Karpas-422 (cell line): ENCODE measurements at places on chromosomes 11 and 22. TPM values are rescaled to one million over a fixed set of nuclear protein-coding genes. Genes with fewer than 3 reads are reported as not detected.
A peak's percentile ranks its signal among the peaks of the same experiment; 100 is the strongest.

Gene ANO1
- total RNA-seq: not detected in 2 replicates

Gene VPREB1
- not detected in 2 replicates for total RNA-seq

Gene APOL3
- total RNA-seq: 0.60 and 1.7 TPM in 2 replicates

Gene GSTT2B
- total RNA-seq: not detected in 2 replicates

Gene TUB
- total RNA-seq: not detected in 2 replicates

Gene RRM1
- total RNA-seq: 69.0 and 80.7 TPM in 2 replicates

Gene DCDC1
- total RNA-seq: not detected in 2 replicates

Gene INPP5J
- 14.4 and 18.3 TPM in 2 replicates for total RNA-seq

Gene CNTN5
- not detected in 2 replicates for total RNA-seq

GRCh38 chr11:64340671-64341335 is 799 bp downstream of the CCDC88B start:
- peak overlapping the region; percentile 90 for H3K27ac ChIP-seq
- peaks cover 13% of the 10 kb centered on the region for H3K36me3 ChIP-seq
- H3K4me3 ChIP-seq: peak overlapping the region; percentile 79
- peak; percentile 93 for DNase-seq
- no peaks in the 10 kb centered on the region for H3K27me3 ChIP-seq
- peaks cover 47% of the 10 kb centered on the region for H3K4me1 ChIP-seq

- H3K36me3 ChIP-seq: no peaks in the 10 kb centered on the region
- H3K4me3 ChIP-seq: no peak overlapping the region
- H3K27me3 ChIP-seq: no peaks in the 10 kb centered on the region
Observed at GRCh38 chr11:75204685-75205563, 35.6 kb upstream of the TPBGL start.

GRCh38 chr11:100356035-100356434 is 331.1 kb upstream of the ARHGAP42 start:
- H3K27me3 ChIP-seq: no peaks in the 10 kb centered on the region
- no peak for DNase-seq
- no peaks in the 10 kb centered on the region for H3K36me3 ChIP-seq
- no peaks in the 10 kb centered on the region for H3K4me1 ChIP-seq

- no peaks in the 10 kb centered on the region for H3K4me1 ChIP-seq
- H3K27me3 ChIP-seq: no peaks in the 10 kb centered on the region
- no peak for DNase-seq
- H3K36me3 ChIP-seq: no peaks in the 10 kb centered on the region
- no peak within 1 kb of the TSS for H3K27ac ChIP-seq
Observed at GRCh38 chr11:17547051-17547577, at the start of gene OTOG. OTOG (plus strand) TSS chr11:17547259; CDS start chr11:17547373, 114 bp downstream.

- H3K27me3 ChIP-seq: no peaks in the 10 kb centered on the region
- H3K4me1 ChIP-seq: no peaks in the 10 kb centered on the region
- no peak overlapping the region for H3K4me3 ChIP-seq
- DNase-seq: no peak
- H3K36me3 ChIP-seq: no peaks in the 10 kb centered on the region
Observed at GRCh38 chr11:108887436-108888238, 222.8 kb downstream of the DDX10 start.

GRCh38 chr11:47377571-47378009 is 757 bp downstream of the SPI1 start:
- H3K27me3 ChIP-seq: no peaks in the 10 kb centered on the region
- peak overlapping the region; percentile 93 for H3K27ac ChIP-seq
- peaks cover 23% of the 10 kb centered on the region for H3K36me3 ChIP-seq
- no peak for DNase-seq

DNA sequence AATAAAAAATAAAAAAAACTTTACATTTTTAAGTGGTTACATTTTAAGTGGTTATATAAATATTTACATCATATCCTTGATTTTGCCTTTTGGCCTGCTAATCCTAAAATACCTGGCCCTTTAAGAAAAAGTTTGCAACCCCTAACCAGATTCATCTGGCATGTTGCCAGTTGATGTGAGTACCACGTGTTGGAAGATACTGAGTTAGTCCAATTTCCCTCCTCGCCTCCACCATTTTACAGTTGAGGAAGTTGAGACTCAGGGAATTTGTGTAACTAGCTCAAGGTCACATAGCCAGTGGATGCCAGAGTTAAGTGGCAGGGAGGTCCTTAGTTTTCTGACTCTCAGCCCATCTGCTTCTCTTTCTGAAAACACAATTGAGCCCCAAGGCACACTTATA is 5.1 kb downstream of the ELF5 start:
- DNase-seq: no peak
- no peak overlapping the region for H3K27ac ChIP-seq

GRCh38 chr22:50281957-50282356 is 11.8 kb upstream of the MAPK11 start:
- no peak overlapping the region for H3K4me3 ChIP-seq
- H3K36me3 ChIP-seq: no peaks in the 10 kb centered on the region
- no peaks in the 10 kb centered on the region for H3K4me1 ChIP-seq
- H3K27me3 ChIP-seq: no peaks in the 10 kb centered on the region

- H3K27ac ChIP-seq: no peak overlapping the region
- H3K36me3 ChIP-seq: no peaks in the 10 kb centered on the region
- H3K4me1 ChIP-seq: no peaks in the 10 kb centered on the region
- no peak overlapping the region for H3K4me3 ChIP-seq
Observed at GRCh38 chr22:44924710-44925109, 85.1 kb downstream of the PHF21B start.

DNA sequence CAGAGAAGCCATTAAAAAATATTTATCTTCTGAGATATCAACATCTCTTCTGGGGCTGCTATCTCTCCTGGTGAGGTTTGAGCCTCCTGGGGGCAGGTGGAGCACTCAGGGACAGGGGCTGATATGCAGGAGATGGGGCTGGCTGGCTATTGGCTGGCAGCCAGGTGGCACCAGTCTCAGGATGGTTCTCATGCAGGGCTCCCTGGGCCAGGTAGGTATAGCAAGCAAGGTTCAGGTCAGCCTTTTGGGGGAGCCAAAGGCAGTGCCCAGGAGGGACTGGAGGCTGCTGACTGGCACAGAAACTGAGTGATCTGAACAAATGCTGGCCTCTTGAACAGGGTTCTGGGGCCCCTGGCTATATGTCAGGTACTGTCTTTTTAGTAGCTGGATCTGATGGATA is 29.7 kb upstream of the EMSY start:
- H3K4me3 ChIP-seq: no peak overlapping the region
- no peaks in the 10 kb centered on the region for H3K4me1 ChIP-seq
- no peaks in the 10 kb centered on the region for H3K36me3 ChIP-seq
- H3K27me3 ChIP-seq: no peaks in the 10 kb centered on the region
- peak; percentile 54 for DNase-seq

GRCh38 chr22:23398701-23399366 is 181.3 kb downstream of the IGLL1 start:
- no peak overlapping the region for H3K27ac ChIP-seq
- H3K36me3 ChIP-seq: no peaks in the 10 kb centered on the region
- no peaks in the 10 kb centered on the region for H3K27me3 ChIP-seq
- H3K4me3 ChIP-seq: no peak overlapping the region

GRCh38 chr11:69009441-69010211 is 3.4 kb downstream of the MRGPRF start:
- no peak for DNase-seq
- H3K4me1 ChIP-seq: peaks cover 9% of the 10 kb centered on the region
- H3K36me3 ChIP-seq: no peaks in the 10 kb centered on the region
- no peak overlapping the region for H3K4me3 ChIP-seq
- H3K27ac ChIP-seq: no peak overlapping the region
- no peaks in the 10 kb centered on the region for H3K27me3 ChIP-seq

DNA sequence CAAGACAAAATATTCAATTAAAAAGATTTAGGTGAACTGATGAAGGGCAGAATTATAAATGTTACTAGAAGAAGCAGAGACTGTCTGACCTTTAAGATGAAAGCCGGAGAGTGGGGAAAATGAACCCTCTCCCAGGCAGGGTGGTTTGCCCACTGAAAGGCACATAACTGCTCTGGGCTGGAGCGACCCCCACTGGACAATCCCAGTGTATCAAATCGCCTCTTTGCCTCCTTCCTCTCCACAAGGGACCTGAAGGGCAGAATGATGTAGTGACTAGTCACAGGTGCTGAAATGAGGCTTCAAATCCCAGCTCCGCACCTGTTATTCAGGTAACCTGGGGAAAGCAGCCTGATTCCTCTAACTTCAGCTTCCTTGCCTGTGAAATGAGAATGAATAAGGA is 69.0 kb downstream of the EFCAB6 start:
- no peaks in the 10 kb centered on the region for H3K4me1 ChIP-seq
- DNase-seq: peak; percentile 60
- H3K4me3 ChIP-seq: no peak overlapping the region

DNA sequence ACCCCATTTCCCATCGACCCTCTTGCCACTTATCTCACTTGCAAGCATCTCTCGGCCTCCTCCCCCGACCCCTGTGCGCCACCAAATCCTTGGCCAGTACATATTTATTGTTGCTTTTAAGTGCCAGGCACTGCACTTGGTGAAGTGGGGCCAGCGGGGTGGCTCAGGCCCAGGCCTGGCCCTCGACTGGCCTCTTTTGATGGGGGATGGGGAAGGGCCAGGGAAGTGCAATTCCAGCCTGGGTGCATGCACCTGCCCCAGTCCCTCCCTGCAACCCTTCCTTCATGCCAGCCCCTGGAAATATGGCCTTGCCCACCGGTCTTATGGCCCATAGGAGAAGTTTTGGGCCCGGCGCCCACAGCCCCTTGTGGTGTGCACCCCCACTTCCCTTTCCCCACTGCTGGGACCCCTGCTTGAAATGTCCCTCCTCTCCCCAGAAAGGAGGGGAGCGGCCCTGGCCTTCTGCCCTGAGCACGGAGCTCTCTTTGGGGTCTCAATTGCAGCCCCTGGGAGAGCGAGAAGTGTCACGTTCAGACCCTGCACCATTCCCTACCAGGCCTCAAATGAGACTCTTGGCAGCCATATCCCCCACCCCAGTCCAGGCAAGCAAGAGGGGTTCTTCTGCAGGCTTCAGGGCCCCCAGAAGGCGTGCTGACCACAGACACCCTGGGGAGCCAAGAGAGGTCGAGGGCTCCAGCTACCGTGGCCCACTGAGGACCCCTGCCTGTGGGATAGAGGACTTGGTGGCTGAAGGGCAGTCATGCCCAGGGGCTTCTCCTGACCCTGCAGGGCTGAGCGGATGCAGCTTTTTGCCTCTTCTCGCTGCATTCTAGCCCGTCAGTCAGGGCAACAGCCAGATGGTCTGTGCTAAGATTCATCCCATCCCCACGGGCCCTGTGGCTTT is 961 bp downstream of the SUSD2 start:
- H3K27me3 ChIP-seq: no peaks in the 10 kb centered on the region
- DNase-seq: no peak
- H3K4me1 ChIP-seq: peaks cover 24% of the 10 kb centered on the region
- no peaks in the 10 kb centered on the region for H3K36me3 ChIP-seq

DNA sequence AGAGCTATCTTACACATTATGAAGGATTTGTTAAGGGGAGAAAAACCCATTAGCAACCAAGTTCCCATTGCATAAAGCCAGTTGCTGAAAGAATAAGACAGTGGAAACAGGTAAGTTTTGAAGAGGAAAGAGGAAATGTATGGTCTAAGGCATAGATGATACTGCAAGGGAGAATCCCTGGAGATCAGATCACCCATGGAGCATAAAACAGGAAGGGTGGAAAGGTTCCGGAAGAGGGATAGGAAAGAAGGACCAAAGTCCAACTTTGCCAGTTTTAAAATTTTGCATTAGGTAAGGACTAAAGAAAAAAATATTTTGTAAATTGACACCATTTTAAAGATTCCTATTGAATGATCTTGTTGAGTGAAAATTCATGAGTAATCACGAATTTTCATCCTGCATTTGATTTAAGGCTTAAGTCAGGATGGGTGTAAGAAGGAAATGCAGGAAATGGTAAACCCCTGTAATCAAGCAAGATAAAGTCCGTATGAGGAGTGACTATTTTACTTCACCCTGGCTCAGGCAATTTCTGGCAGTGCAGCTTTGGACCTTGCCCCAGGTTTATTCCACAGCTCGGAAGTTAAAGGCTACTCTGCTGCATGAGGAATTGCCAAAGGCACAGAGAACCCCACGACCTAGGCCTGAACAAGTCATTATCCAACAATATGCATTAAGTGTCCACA is 70.9 kb downstream of the CCDC34 start:
- H3K4me3 ChIP-seq: no peak overlapping the region
- no peaks in the 10 kb centered on the region; the same call in 1 of the 2 replicates for H3K27me3 ChIP-seq
- no peak for DNase-seq
- H3K27ac ChIP-seq: no peak overlapping the region
- H3K36me3 ChIP-seq: no peaks in the 10 kb centered on the region

DNA sequence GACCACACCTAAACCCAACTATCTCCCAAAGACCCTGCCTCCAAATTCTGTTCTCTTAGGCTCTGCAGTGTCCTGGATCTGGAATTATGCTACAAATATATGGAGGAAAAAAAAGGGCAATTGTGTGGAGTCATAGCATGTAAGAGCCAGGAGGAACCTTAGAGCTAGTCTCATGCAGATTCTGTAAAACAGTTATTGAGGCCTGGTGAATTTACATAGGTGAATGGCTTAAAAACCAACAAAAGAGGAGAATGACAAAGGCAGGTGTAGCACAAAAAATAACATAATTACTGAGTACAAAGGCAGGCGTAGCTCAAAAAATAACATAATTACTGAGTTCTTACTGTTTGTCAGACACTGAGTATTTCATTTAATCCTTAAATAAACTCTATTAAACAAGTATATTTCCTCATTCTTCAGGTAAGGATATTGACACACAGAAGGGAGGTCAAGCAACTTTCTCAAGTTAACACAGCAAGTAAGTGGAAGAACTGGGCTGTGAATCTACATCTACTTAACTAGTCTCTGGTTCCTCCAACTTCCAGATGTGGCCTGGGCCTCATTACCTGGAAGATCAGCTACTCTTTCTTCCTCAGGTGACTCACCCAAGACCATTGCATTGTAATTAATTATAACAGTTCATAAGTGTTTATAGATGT is 938.9 kb upstream of the TENM4 start:
- no peaks in the 10 kb centered on the region for H3K27me3 ChIP-seq
- H3K27ac ChIP-seq: no peak overlapping the region
- no peak for DNase-seq
- H3K4me1 ChIP-seq: no peaks in the 10 kb centered on the region

GRCh38 chr11:84686716-84687115 is 940.4 kb downstream of the DLG2 start:
- H3K27ac ChIP-seq: no peak overlapping the region

- no peaks in the 10 kb centered on the region for H3K27me3 ChIP-seq
- no peak overlapping the region for H3K4me3 ChIP-seq
- DNase-seq: no peak
- no peak overlapping the region for H3K27ac ChIP-seq
- no peaks in the 10 kb centered on the region for H3K4me1 ChIP-seq
Observed at GRCh38 chr22:27472975-27473374, 328.6 kb downstream of the MN1 start.
